ENCODE measurements at places on chromosomes 7 and 10. TPM values are rescaled to one million over a fixed set of nuclear protein-coding genes. Genes with fewer than 3 reads are reported as not detected.
A peak's percentile ranks its signal among the peaks of the same experiment; 100 is the strongest.

Gene UMAD1
- 14.3 TPM for total RNA-seq

DNA sequence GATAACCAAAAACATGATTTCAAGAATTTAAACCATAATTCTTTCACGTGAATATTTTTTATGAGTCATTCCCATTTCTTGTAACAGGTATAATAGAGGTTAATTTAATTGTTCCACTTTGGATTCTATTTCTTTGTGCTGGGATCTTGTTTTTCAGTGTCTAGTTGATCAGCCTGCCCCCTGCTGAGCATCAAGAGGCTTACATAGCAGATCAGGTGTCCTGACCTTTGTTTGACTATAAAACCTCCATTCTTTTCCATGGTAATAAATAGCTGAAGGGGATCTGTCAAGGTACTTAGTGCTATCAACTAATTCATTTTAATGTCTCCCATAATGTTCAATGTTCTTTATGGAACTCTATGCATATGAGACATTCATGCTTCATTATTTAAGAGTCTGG, 4.9 kb downstream of the COL17A1 start:
- no peak for DNase-seq

Gene MYL10
- not detected for total RNA-seq

GRCh38 chr7:38291650-38292049, 18.2 kb upstream of the TARP start:
- no peak for DNase-seq

Gene TEX36
- not detected for total RNA-seq

DNA sequence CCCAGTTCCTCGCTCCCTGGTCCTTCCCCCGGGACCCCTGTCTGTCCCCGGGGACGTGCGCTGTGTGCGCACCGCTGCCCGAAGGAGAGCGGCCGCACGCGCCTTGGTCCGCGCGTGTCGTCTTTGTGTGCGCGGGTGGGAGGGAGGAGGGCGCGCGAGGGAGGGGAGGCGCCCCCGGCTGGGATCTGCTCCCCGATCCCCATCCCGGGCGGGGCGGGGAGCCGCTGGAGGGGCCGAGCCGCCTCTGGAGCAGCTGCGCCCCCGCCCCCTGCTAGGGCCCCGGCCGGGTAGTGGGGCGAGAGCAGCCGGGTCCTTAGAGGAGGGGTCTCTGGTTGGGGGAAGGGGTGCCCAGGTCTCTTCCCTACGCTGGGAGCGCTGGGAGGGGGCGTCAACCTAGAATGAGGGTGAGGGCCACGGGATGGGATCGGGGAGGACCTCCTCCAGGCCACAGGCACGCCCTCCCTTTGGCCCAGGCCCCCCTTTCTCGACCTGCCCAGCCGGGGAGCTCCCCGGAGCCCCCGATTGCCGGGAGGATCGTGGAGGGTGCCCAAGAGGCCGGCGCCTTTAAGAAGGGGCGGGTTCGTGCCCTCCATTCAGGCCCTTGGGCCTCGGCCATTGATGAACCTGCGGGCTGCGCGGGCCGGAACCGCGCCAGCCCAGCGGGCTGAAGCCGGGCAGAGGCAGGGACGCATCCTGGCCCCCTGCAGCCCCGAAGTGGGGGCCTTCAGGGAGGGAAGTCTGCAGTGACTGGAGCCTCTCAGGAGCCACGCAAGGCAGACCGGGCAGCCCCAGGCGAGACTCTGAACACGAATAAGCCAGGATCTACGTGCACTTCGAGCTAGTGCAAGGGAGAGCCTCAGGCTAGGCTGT, 678 bp downstream of the SH2B2 start:
- no peak for DNase-seq

DNA sequence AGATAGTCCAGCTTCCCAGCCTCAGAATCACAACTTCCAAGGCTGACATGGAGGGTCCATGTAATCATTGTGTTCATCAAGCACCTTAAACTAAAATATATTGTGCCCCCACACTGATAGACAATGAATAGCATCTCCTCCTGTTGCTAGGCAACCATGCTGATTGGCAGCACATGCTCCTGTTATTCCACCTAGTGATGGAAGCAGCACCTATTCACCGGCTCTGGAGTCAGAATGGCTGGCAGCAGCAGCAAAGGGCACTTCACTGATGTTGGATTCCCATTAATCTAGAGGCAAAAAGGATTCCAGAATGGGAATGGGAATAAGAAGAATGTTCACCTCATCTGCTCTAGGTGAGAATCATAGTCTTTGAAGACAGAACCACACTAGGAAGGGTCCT, 55.0 kb downstream of the RELN start:
- no peak for DNase-seq

GRCh38 chr7:48053736-48054135, 18.4 kb downstream of the C7orf57 start:
- no peak for DNase-seq

Gene TRIM50
- total RNA-seq = not detected

- DNase-seq = no peak
Observed at GRCh38 chr10:100886521-100886920, 26.2 kb upstream of the SLF2 start.

- DNase-seq = peak; percentile 33
Observed at GRCh38 chr10:132230557-132231210, 43.9 kb downstream of the DPYSL4 start.

DNA sequence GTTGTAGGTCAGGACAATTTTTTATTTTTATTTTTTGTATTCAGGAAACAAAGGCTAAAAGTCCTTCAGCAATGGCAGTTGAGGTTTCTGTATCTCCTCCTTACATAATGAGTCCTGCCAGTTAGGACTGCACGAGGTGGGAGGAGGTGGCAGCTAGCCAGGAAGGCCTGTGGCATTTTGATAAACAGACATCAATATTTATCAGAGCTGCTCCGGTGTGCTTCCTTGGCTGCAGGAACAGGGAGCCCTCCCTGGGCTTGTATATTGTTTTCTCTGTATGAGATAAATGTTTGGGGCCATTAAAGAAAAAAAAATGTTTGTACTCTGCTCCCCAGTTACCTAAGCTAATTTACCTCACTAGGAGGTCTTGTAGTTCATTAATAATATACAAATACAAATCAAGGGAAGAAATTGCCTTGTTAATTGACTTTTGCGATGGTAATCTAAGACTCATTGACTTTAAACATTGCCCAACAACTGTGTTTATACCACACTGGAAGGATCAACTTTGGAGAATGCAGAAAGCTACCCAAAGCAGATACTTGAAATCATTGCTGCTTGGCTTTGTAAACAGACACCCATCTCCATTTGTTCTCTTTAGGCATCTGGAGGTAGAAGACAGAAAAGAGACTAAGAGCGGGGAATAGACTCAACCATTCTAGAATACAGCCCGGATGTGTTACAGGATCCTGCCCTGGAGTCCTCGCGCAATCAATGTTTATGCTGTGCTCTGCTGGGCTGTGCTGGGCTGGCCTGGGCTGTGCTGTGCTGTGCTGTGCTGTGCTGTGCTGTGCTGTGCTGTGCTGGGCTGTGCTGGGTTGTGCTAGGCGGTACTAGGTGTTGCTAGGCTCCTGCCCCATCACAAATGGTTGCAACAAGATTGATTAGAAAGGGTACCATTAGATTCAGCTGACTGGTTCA, 36.5 kb upstream of the PDZD8 start:
- peak; percentile 71 for DNase-seq

GRCh38 chr10:22294694-22295093, 21.5 kb upstream of the COMMD3 start:
- no peak for DNase-seq

- DNase-seq = peak; percentile 73
Observed at GRCh38 chr10:43202657-43203447, 64.0 kb downstream of the RASGEF1A start.

GRCh38 chr7:88401009-88401623, 94.4 kb upstream of the STEAP4 start:
- DNase-seq = no peak
